COLO829 (cell line): ENCODE measurements at places on chromosomes 7 and 10.

- DNase-seq = no peak
Observed at GRCh38 chr10:35359056-35359455, 22.7 kb downstream of the CCNY start.

DNA sequence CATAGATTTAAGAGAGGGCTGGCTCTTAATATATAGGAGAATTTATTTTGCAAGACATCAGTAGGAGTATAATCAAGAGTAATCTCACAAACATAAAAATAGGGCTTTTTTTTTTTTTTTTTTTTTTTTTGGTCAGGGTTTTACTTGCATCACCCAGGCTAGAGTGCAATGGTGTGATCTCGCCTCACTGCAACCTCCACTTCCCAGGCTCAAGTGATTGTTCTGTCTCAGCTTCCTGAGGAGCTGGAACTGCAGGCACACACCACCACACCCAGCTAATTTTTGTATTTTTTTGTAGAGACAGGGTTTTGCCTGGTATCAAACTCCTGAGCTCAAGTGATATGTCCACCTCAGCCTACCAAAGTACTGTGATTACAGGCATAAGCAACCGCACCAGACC is 535.3 kb downstream of the CCSER2 start:
- DNase-seq = no peak

GRCh38 chr7:140881507-140882228 is 43.1 kb downstream of the BRAF start:
- DNase-seq = peak; percentile 71

GRCh38 chr7:7639421-7639820 is 1.1 kb upstream of the UMAD1 start:
- DNase-seq = no peak

DNA sequence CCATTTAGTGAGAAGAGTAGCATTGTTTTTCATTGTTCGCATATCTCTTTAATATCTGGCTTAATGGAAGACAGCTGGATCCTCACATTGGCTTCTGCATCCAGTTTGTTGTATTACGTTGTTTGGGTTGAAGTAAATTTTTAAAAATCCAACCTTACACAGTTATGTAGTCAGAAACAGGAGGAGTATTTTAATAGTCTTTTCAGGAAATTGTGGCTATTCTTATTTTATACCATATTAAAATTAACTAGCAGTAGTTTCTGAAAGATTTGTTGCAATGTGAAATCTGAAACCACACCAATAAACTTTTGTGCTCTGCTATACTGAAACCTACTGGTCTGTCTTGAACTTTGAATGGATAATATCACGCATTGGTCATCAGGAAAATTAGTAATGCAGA is 27.9 kb downstream of the MYPN start:
- DNase-seq = no peak

GRCh38 chr7:137882806-137883205 is 36.0 kb upstream of the DGKI start:
- no peak for DNase-seq

GRCh38 chr7:157032128-157032527 is 21.7 kb upstream of the MNX1 start:
- DNase-seq = no peak

- no peak for DNase-seq
Observed at GRCh38 chr10:118745056-118745455, 9.7 kb downstream of the CACUL1 start.

DNA sequence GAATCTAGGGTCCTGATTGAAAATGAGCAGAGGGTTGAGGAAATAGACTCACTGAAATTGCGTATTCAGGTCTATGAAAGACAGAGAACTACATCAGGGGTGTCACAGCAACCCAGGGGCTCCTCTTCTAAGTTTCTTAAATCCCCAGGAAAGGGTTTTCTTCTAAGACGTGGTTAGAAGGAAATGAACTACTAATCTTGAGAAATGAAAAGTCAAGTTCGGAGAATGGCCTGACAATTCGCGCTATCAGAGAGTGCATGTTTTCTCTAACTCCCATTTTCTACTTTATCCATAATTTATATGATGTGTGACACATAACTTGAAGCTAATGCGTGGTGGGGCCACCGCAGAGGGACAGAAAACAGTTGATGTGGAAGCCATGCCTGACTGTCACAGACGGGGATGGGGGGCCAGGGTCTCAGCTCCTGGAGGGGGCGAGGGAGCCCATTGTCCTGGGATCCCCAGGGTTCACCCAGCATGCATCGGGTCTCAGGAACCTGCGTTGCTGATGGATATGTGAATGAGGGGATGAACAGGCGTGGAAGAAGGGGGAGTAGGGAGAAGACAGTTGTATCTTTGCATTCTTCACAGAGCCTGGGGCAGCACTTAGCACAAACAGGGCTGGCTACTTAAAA is 86.3 kb downstream of the PTPRE start:
- no peak for DNase-seq

DNA sequence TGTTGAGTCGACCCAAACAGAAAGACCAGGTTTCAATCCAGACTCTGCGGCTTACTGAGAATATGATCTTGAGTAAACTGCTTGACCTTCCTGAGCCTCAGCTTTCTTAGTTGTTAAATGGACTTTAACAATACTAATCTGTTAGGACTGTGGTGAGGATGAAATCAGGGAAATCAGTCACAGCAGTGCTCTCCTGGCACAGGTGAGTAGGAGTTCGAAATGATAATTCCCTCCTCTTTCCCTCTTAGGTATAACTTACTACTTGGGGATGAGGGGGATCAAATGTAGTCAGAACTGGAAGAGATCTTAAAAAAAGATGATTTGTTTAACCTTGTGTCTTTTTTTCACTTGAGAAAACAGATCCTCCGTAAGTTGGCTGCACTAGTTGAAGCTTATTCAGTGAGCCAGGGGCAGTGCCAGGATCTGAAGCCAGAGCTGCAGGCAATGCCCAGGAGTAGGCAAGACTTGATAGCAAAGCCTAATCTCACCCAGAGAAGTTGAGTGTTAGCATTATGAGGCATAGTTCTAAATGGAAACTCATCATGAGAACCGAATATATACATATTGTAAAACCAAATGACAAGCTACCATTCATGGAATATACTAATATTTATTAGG is 1.8 kb upstream of the MAGI2 start:
- no peak for DNase-seq

DNA sequence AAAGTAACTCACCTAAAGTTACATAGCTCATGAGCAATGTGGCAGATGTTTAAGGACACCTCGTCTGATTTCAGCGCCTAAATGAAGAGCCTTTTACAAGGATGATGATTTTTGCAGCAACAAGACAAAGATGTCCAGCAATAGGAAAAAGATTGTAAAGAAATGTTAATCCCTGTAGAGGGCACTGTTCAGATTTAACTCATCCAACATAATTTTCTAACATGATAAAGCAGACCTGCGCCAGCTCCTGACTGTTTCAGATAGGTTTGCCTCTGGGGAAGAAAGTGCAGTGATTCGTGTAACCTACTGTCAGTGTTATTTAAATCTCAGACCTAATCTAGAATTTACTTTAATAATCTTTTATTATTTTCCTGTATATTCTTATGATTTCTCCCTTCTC is 595.2 kb downstream of the AUTS2 start:
- no peak for DNase-seq

GRCh38 chr7:137590756-137591305 is 247.3 kb upstream of the PTN start:
- DNase-seq = no peak

GRCh38 chr10:22620140-22620857 is 94.1 kb downstream of the PIP4K2A start:
- DNase-seq = peak; percentile 89

DNA sequence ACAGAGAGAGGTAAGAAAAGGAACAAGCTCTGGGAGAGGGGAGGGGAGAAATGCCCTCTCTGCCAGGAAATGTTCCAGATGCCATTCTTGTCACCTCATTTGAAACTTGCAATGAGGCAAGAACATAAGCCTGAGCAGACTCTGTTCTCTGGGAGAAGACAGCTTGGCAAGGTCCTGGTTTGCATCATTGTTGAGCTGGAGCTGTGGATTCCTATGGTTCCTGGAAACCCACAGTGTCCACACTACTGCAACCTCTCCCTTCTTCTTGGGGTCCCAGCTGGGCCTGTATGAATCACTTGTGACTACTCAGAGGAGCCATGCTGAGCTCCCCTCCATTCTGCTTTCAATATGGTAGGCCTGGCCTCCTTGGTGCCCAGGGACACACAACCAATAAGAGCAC is 60.8 kb upstream of the HECTD2 start:
- DNase-seq = no peak

DNA sequence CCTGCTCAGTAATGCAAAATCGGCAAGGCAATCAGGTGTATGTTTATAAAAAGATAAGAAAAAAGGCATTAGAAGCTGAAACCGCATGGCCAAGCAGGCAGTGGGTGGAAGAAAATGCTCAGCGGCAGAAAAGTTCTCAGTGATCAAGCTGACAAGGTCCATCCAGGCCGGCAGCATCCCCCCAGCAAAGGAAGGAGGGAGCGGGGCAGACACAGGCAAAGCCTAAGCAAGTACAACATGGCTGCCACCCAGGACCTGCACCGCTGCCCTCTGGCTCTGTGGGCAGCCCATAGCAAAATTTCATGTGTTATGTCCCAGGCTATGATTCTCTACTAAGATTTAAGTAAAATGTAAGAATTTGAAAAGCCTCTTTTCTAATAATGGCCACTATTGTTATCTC is 45.4 kb downstream of the MRPS24 start:
- DNase-seq = no peak

DNA sequence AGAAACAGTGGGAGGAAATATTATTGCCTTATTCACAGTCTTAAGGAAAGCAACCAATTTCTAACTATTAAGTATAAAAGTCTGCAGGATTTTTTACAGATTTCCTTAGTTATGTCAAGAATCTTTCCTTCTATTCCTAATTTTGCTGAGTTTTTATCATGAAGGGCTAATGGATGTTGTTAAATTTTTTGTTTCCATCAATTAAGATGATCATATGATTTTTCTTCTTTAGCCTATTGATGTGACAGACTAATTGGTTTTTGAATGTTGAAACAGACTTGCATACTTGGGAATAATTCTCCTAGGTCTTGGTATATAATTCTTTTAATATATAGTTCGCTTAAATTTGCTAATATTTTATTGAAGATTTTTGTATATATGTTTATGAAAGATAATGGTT is 569.1 kb upstream of the KCND2 start:
- no peak for DNase-seq

DNA sequence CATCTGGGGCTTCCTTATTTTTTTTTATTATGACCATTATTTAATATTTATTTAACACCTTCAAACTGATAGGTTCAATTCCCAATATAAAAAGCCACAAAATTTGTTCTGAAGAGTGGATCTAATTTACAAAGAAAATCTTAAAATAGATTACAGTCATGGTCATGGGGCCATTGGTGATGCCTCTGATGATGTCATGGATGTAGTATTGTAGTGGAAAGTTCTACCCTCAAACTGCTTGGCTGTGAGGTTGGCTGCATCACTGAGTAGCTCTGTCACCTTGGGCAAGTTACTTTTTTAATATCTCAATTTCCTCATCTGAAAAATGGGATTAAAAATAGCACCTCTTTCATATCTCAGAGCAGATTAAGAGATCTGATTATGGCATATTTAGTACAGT is 128.5 kb downstream of the DKK1 start:
- peak; percentile 2 for DNase-seq

- no peak for DNase-seq
Observed at GRCh38 chr10:132308587-132309470, 1.1 kb upstream of the STK32C start.

DNA sequence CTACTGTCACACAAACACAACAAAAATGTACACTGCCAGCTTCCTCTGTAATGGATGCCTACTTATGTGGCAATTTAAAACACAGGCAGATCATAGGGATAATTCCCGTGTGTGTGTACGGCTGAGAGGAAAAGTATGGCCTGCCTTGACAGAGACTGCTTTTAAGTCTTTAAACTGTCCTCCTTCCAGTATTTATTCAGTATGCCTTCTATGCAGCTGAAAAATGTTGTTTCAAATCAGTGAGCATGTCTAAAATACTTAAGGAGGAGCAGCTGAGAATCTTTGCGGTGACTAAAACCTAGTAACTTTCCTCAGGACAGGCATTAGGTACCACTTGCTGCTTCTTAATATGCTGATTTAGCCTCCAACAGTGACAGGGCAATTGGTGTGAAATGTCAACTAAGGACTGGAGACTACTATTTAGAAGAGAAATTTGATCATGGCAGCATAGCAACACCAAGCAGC is 126.3 kb downstream of the CACNA2D1 start:
- no peak for DNase-seq

DNA sequence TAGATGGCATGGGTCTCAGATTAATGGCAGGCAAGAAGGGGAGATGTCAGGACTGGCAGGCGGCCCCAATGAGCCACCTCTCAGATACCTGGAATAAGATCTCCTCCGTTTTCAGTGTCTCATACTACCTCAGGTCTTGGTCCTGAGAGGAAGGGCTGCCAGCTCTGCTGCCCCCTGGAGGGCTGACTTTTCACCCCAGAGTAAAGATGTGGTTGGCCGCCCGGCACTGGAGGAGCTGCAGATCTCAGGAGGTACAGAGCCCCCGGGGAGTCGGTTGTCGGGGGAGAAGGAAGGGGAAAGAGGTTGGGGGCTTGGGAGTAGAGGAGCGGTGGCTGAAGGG is 642 bp upstream of the COL13A1 start:
- peak; percentile 14 for DNase-seq

DNA sequence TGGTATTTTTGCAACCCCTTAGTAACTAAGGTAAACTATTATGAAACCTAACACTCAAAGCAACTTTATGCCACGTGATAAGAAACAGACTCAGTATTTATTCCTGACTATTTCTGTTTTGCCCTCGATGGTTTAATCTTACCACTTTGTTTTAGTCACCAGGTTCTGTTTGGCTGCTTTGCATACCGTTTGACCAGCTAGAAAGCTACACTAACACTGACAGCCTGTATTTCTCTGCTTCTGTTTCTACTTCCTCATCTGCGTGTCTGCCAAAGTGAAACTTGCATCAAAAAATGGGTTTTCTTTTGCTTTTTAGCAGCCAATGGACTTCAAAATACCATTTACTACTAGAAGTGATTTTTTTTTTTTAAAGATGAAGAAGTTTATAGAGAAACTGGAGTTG is 802.5 kb downstream of the GRM8 start:
- DNase-seq = no peak

DNA sequence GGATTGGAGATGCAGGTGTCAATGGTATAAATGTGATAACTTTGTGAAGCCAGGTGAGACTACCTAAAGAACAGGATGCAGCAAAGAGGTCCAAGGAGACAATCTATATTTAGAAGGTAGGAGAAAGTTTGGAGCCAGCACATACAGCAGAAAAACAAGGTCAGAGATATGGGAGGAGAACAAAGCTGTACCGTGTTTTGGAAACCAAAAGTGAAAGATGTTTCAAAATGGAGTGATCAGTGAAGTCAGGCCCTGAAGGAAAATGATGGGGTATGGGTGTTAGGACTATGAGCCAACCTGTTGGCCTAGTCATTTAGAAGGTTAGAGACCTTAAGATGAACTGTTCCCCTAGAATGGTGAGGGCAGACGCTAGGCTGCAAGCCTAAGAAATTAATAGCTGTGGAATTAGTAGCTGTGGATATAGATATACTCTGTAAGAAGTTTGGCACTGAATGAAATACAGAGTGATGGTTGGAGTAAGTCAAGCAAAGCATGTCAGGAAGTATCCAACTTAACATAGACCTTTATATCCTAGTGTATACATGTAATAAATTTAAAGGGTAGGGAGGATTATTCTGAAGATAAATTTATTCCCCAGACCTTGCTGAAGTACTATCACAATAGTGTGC is 149.8 kb upstream of the WNT16 start:
- DNase-seq = no peak

- DNase-seq = no peak
Observed at GRCh38 chr7:140586516-140586915, 54.1 kb downstream of the DENND2A start.
